Cardiac muscle cell (in vitro differentiated cells and primary cell): ENCODE measurements at places on chromosomes 6 and 20.

DNA sequence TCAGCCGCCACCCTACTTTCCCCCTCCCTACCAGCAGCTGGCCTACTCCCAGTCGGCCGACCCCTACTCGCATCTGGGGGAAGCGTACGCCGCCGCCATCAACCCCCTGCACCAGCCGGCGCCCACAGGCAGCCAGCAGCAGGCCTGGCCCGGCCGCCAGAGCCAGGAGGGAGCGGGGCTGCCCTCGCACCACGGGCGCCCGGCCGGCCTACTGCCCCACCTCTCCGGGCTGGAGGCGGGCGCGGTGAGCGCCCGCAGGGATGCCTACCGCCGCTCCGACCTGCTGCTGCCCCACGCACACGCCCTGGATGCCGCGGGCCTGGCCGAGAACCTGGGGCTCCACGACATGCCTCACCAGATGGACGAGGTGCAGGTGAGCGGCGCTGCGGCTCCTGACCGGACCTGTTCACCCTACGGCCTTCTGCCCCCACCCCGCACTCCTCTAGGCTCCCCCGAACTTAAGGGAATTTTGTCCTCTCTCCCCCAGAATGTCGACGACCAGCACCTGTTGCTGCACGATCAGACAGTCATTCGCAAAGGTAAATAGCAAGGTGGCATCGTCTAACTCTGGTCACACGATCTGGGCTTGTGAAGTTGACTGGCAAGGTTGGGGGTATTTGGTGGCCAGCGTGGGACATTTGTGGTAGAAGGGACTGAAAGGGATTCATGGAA lies 2.3 kb downstream of the TFAP2C start:
- DNase-seq: no peak

DNA sequence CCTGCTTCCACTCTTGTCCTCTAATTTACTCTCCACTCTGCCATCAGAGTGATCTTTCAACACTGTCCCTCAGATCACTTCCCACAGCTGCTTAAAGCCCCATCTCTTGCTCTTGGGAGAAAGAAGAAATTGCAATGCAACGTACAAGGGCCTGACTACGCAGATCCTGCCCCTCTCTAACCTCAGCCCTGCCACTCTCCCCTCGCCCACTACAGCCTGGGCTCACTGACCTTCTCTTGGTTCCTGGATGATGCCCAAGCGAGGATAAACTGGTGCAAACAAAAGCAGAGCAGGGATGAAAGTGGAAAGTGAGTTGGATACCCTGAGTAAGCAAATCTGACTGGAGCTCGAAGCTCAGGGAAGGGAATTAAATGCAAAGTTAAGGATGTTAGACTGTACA lies 92.9 kb downstream of the MAP3K5 start:
- DNase-seq: no peak

DNA sequence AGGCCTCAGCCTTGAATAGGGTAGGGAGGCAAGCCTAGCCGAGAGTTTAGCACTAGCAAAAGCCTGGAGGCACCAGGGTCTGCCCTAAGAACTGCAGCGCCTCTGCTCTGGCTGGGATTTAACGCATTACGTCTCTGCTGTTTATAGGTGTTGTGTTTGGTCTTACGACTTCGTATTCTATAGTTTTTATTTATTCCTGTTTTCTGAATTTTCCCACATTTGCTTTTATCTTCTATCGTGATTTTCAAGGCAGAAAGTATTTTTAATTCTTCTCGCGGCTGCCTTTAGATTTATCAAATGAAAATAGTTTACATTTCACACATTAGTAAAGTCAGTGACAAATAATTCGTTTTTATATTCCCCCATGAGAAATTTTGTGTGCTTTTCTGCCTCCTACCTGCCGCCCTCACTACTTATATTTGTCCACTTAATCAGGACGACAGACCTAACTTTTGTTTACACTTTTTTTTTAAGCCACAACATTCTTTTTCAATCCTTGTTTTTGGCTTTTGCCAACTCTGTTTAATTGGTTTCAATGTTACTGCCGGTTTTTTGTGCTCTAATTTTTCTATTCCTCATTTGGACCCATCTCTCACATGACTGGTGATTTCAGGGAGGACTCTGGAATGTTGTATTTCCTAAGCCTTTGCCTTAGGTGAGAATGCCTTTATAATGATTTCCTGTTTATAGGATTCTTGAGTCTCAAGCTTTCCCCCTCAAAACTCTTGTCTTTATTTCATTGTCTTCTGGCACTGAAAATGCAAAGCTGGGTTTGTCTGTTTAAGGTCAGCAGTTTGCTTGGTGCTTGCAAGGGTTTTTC lies 1.3 kb upstream of the LZTS3 start:
- DNase-seq: no peak

DNA sequence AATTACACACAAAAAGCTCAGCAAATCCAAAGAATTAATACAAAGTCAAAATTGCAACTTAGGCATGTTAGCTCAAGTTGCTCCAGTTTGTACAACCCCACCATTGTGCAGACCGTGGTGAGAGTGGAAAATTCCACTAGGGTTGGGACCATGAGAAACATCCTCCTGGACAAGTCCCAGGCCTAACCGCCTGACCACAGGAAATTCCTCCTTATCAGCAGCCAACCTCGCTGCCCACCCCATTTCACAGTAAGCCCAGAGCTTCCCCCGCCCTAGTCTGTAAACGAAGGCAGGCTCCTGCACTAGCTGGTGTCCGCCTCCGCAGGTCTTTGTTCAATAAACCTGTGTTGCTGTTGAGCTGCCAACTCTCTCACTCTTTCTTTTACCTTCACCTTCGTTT lies 1023.3 kb downstream of the EYS start:
- peak; percentile 6 for DNase-seq

GRCh38 chr6:37906121-37906520 lies 86.6 kb downstream of the ZFAND3 start:
- DNase-seq: no peak

DNA sequence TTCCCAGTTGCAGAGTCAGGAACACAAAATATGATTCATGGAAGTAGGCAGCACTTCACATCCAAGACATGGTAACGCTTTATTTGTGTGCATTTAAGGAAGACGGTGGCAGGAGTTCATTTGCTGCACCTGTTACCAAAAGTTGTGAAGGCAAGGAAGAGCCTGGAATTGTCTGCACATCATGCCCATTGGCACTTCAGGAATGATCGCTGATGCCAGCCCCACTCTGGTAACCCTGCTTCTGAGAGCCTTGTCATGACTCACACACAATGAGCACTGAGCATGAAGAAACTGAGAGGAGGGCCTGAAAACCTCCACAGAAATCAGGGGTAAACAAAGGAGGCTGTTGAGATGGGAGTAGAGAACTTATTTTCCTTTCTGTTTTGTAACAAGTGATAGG lies 181.1 kb downstream of the RPS12 start:
- DNase-seq: no peak

- no peak for DNase-seq
Observed at GRCh38 chr6:150271501-150272263, 97.1 kb upstream of the IYD start.

DNA sequence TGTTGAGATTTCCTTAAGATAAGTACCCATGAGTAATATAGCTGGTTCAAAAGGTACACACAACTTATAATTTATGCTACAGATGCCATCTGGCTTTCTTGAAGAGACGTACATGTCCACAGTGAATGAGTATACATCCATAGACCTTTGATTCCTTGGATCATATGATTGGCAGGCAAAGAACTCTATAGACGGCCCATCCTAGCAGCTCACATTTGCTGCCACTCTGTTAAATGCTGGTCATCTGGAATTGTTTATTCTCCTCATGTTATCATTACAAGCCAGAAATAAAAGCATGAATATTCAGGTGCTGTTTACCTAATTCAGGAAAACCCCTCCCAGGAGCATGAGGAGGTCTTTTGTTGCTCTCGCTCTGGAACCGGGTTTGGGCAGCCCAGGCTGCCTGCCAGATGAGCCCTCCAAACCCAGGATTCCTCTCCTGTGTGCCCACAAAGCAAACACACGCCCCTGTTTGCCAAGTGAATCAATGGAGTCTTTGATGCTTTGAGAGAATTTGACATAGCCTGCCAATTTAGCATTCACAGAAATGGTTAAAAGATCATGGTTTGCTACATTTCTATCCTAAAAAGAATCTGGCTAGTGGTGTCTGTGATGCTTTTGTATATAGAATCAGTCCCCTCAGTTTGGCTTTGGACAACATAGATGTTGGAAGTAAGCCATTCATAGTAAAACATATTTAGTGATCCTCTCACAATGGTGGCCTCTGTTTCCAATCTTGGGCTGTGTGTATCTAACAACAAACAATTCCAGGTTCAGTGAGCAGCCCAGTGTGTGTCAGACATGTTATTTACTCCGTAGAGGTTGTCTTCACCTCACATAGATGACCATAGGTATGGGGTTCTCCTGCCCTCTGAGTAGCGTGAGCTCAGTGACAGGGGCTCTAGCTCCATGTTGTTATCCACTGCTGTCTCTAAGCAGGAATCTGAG lies 17.5 kb upstream of the PLCG1 start:
- no peak for DNase-seq

GRCh38 chr20:31573555-31574321 lies 31.4 kb upstream of the ID1 start:
- DNase-seq: no peak

GRCh38 chr20:42274986-42275385 lies 656.8 kb upstream of the CHD6 start:
- DNase-seq: no peak

GRCh38 chr20:62133864-62134263 lies 9.3 kb downstream of the PSMA7 start:
- no peak for DNase-seq

DNA sequence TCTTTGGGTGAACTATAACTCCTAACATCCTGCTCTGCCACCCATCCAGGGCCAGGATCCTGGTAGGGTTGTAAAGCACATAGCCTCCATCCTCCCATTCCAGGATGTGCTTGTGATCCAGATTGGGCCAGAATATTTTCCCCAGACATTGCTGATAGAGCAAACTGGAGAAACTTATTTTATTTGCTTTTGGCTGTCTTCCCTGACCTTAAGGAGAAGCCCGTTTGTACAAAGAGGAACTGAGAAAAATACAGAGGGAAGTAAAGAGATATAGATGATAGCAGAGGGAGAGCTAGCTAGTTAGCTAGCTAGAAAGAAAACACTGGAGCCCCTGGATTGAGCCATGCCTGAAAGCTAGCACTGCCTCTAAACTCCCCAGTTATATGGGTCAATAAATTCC lies 9.0 kb upstream of the HDAC2 start:
- DNase-seq: no peak

DNA sequence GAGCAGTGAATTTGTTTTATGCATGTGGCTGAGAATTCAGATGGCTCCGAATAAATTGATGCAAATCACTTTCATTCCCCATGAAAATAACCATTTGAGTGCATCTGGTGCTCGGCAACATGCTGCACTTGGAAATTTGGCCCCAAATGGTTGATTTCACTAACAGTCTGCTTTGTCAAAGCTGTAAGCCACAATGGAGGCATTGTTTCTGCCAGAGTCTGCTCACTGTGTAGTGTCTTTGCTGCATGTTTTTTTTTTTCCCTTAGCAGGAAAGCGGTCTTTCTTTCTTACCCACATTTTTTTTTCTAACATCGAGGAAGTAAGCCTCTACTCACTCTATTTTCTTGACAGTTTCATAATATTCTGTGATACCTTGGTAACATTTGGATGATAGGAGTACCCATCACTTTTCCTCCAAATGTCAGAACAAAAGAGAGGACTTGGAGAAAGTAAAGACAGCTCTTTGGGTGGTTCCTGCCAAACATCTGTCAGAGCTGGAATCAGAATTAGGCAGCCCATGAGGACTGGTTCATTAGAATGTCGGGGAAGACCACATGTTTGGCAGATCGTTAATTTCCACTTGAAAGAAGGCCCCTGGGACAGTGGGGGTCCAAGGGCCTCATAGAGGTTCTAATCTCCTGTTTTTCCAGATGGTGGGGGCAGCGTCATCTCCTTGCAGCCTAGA lies 149.5 kb downstream of the DOK5 start:
- DNase-seq: peak; percentile 79

GRCh38 chr6:33925936-33926335 lies 122.1 kb upstream of the MLN start:
- DNase-seq: no peak

DNA sequence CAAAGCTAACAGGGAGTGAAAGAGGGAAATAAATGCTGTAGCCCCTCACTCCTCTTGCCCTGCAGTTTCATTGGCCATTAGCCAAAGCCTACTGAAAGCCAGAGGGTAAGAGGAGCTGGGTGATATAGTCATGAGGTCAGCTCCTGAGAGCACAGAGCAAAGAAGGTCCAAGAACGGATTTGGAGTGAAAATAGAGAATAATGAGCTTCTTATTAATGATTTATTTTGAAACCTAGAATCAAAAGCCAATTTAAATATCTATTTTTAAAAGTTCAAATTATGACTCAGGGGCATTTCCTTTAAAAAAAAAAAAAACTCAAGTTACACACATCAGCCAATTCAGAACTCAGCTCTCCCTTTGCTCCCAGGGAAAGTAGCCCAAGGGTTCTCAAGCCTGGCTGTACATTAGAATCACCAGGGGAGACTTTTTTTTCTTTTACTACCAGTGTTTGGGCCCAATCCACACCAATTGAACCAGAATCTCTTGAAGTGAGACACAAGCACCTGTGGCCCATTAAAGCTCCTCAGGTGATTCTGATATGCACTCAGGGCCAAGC lies 79.1 kb downstream of the SNAP25 start:
- DNase-seq: no peak

- no peak for DNase-seq
Observed at GRCh38 chr20:62362590-62362940, 4.5 kb downstream of the LAMA5 start.

DNA sequence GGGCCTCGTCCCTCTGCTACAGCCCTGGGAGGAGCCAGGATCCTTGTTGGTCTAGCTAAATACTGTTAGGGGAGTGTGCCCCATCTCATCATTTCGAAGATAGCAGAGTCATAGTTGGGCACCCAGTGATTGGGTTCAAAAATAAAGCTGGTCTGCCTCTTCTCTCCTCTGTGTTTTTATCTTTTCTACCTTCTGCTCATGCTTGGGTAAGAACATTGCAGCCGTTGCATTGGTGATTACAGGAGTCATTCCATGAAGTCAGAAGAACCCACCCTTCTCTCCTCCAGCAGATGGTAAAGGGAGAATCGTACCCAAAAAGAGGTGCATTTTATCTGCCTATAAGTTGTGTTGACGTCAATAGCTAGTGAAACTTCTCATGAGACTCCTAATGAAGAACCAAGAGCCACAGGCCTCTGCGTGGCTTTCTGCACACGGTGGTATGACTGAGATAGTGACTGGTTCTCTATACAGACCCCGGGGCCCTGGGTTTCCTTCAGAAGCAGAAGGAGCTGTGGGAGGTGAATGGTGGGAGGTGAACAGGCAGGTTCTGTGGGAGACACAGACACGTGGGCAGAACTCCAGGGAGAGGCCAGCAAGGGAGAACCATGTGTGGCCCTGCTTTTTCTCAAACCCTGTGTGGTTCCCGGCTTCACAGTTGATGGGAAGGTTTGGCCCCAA lies 5.7 kb upstream of the FAM209A start:
- no peak for DNase-seq

DNA sequence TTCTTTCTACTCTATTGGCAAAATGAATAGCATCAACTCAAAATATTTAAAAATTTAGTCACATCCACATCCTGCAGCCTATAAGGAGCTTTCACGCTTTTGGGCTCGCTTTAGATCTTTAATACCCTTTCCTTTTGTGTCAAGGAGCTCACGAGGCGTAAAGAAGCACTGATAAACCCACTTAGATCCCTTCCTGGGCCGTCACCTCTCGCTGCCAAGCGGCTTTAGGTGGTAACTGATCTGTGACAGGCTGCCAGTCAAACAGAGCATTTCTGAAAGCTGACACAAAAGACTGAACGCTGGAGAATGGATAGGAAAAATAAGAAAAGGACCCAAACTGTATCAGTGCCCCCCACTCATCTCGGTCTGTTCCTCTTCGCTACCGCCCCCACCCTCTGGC lies 385.7 kb upstream of the MMS22L start:
- DNase-seq: peak; percentile 74
